ENCODE measurements at places on chromosomes 5 and 9. TPM values are rescaled to one million over a fixed set of nuclear protein-coding genes. Genes with fewer than 3 reads are reported as not detected.

GRCh38 chr5:40674661-40675235, 5.0 kb upstream of the PTGER4 start:
- peaks cover 85% of the 10 kb centered on the region for H3K4me1 ChIP-seq
- no peak for DNase-seq
- no peaks in the 10 kb centered on the region for H3K27me3 ChIP-seq
- H3K4me3 ChIP-seq = no peak overlapping the region

DNA sequence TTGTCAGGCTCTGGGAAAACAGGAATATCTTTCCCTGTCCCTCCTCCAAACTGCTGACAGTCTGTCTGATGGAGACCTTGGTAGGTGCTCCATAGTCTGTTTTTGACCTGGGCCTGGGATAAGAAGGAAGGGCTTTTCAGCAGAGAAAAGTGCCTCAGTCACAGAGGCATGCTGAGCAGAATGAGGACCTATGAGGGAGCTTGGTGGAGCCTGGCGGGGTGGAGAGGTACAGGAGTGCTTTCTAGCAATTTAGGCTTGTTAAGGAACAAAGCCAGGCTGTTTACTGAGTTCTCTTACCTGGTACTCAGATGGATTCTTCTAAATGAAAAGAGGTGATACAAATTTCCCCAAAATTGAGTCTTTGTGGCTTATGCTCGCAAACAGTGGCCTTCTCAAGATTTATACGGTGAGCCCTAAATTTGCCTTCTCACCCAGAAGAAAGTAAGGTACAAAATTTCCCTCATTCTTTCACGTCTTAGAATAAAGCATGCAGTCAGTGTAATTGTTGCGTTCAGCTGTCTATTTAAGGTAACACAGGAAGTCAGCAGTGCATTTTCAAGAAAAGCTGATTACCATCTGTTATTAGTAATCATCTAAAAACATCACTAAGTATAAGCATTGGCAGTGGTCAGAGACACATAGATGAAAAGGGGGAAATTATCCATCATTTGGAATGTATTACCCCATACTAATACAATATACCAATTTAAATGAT, 28.6 kb upstream of the IL13 start:
- H3K27ac ChIP-seq = no peak overlapping the region
- peaks cover 7% of the 10 kb centered on the region for H3K4me1 ChIP-seq
- no peak overlapping the region for H3K4me3 ChIP-seq
- DNase-seq = no peak

DNA sequence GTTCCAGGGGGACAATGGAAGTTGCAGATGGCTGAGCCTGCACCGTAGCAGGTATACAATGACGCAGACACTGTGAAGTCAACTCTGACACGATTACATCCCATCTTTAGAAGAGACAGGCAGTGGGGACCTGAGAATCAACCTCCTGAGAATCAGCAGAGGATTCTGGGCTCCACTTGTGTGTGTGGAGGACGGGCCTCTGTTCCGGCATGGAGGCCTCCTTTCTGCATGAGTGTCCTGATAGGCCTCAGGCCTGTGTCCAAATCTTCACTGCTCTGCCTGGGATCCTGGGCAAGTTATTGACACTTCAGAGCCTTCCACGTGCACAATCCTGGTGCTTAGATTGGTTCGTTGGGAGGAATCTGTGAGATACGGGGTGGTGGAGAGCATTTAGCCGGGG, 151.2 kb upstream of the COL5A1 start:
- DNase-seq = no peak
- H3K27me3 ChIP-seq = no peaks in the 10 kb centered on the region
- no peak overlapping the region for H3K27ac ChIP-seq
- H3K36me3 ChIP-seq = no peaks in the 10 kb centered on the region

GRCh38 chr5:44900273-44900954, 91.7 kb downstream of the MRPS30 start:
- DNase-seq = no peak
- no peaks in the 10 kb centered on the region for H3K4me1 ChIP-seq
- H3K36me3 ChIP-seq = no peaks in the 10 kb centered on the region
- no peak overlapping the region for H3K4me3 ChIP-seq
- no peaks in the 10 kb centered on the region for H3K27me3 ChIP-seq

GRCh38 chr5:103476811-103477210, 85.8 kb downstream of the NUDT12 start:
- H3K27ac ChIP-seq = no peak overlapping the region
- no peaks in the 10 kb centered on the region for H3K36me3 ChIP-seq
- H3K4me1 ChIP-seq = no peaks in the 10 kb centered on the region
- no peaks in the 10 kb centered on the region for H3K27me3 ChIP-seq
- no peak overlapping the region for H3K4me3 ChIP-seq

- no peak overlapping the region for H3K27ac ChIP-seq
- DNase-seq = no peak
- no peaks in the 10 kb centered on the region for H3K36me3 ChIP-seq
- no peak overlapping the region for H3K4me3 ChIP-seq
- H3K4me1 ChIP-seq = no peaks in the 10 kb centered on the region
- no peaks in the 10 kb centered on the region for H3K27me3 ChIP-seq
These were observed 20.2 kb downstream of the TLE1 start for GRCh38 chr9:81669041-81669651.

GRCh38 chr9:88355166-88355565, 33.1 kb upstream of the SPIN1 start:
- no peak for DNase-seq
- H3K27me3 ChIP-seq = no peaks in the 10 kb centered on the region
- no peak overlapping the region for H3K4me3 ChIP-seq
- H3K4me1 ChIP-seq = no peaks in the 10 kb centered on the region
- no peak overlapping the region for H3K27ac ChIP-seq
- no peaks in the 10 kb centered on the region for H3K36me3 ChIP-seq

DNA sequence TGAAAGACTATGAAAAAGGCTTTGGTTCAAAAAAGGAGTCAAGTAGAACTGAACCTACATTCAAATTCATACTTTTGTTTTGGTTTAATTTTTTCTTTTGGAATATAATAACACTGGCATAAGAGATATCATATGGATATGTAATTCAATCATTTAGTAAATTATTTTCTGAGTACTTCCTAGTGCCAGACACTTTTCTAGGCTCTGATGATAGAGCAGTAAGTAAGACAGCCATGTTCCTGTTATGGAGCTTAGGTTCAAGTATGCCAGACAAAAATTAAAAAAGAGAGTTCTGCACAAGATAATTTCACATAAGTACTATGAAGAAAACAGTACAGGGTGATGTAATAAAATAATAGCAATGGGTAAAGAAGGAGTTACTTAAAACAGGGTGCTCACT, 1074.0 kb downstream of the PTPRD start:
- no peak overlapping the region for H3K4me3 ChIP-seq
- no peak for DNase-seq
- H3K36me3 ChIP-seq = no peaks in the 10 kb centered on the region
- no peaks in the 10 kb centered on the region for H3K4me1 ChIP-seq
- H3K27me3 ChIP-seq = no peaks in the 10 kb centered on the region
- no peak overlapping the region for H3K27ac ChIP-seq

GRCh38 chr9:38747941-38748340, 28.0 kb upstream of the FAM240B start:
- H3K27me3 ChIP-seq = no peaks in the 10 kb centered on the region
- DNase-seq = no peak
- H3K36me3 ChIP-seq = no peaks in the 10 kb centered on the region
- H3K4me1 ChIP-seq = no peaks in the 10 kb centered on the region
- H3K4me3 ChIP-seq = no peak overlapping the region

Gene CHSY3
- not detected for polyA plus RNA-seq

Gene LCNL1
- not detected for polyA plus RNA-seq

Gene FOXE1
- not detected for polyA plus RNA-seq

Gene IL9
- polyA plus RNA-seq = not detected

Gene SLC6A7
- not detected for polyA plus RNA-seq

Gene LHX2
- polyA plus RNA-seq = not detected

Measured in CD4-positive, alpha-beta memory T cell (primary cell).